ENCODE measurements at places on chromosomes 3 and 15. TPM values are rescaled to one million over a fixed set of nuclear protein-coding genes. Genes with fewer than 3 reads are reported as not detected.

Gene GOLGA8S
- not detected for total RNA-seq

Gene KLHDC8B
- 17.7 TPM for total RNA-seq

Gene PRSS50
- not detected for total RNA-seq

Gene SH2D7
- total RNA-seq: not detected

Gene MST1R
- total RNA-seq: 0.53 TPM

Gene CYP8B1
- total RNA-seq: not detected

Gene SLC22A14
- not detected for total RNA-seq

Gene FAM3D
- total RNA-seq: not detected

Gene CAND2
- 8.9 TPM for total RNA-seq

Gene PARP15
- total RNA-seq: not detected

Gene FBLN2
- 16.1 TPM for total RNA-seq

Gene TJP1
- total RNA-seq: 78.3 TPM

Gene CHRNA3
- total RNA-seq: not detected

Gene ZNF80
- total RNA-seq: not detected

Gene ACAD11
- total RNA-seq: 16.4 TPM

Gene CD86
- total RNA-seq: not detected

Gene RTP3
- not detected for total RNA-seq
